ENCODE measurements at places on chromosomes 6 and 20. TPM values are rescaled to one million over a fixed set of nuclear protein-coding genes. Genes with fewer than 3 reads are reported as not detected.

The TFAP2C gene
- total RNA-seq = 3.1 TPM

The CRISP2 gene
- total RNA-seq = not detected

The TPBG gene
- total RNA-seq = 42.6 TPM

The HLA-DMA gene
- 104 TPM for total RNA-seq

The MRPS18A gene
- total RNA-seq = 88.8 TPM

The E2F3 gene
- 69.1 TPM for total RNA-seq

The MYCT1 gene
- total RNA-seq = not detected

The C20orf141 gene
- total RNA-seq = not detected

The PXMP4 gene
- 18.7 TPM for total RNA-seq

The VGLL2 gene
- total RNA-seq = not detected

The TRIM39 gene
- 22.0 TPM for total RNA-seq

The SLC17A5 gene
- total RNA-seq = 21.3 TPM

The LEMD2 gene
- 126 TPM for total RNA-seq

The TSBP1 gene
- not detected for total RNA-seq

The SIM1 gene
- not detected for total RNA-seq

The OPRM1 gene
- total RNA-seq = not detected

The GRIK2 gene
- 3.3 TPM for total RNA-seq

The DEFB124 gene
- not detected for total RNA-seq

The LY6G5C gene
- 5.4 TPM for total RNA-seq

The FRK gene
- 21.2 TPM for total RNA-seq

The TNXB gene
- total RNA-seq = 10.6 TPM

The IER3 gene
- 458 TPM for total RNA-seq

The HLA-DOB gene
- total RNA-seq = 0.97 TPM

GRCh38 chr6:45052325-45052724, 275.8 kb upstream of the RUNX2 start:
- no peak for DNase-seq

GRCh38 chr6:125753218-125753936, 3.9 kb downstream of the HEY2 start:
- no peak for DNase-seq

- peak; percentile 71 for DNase-seq
These were observed 116.3 kb upstream of the CHD6 start for GRCh38 chr20:41734506-41734945.

DNA sequence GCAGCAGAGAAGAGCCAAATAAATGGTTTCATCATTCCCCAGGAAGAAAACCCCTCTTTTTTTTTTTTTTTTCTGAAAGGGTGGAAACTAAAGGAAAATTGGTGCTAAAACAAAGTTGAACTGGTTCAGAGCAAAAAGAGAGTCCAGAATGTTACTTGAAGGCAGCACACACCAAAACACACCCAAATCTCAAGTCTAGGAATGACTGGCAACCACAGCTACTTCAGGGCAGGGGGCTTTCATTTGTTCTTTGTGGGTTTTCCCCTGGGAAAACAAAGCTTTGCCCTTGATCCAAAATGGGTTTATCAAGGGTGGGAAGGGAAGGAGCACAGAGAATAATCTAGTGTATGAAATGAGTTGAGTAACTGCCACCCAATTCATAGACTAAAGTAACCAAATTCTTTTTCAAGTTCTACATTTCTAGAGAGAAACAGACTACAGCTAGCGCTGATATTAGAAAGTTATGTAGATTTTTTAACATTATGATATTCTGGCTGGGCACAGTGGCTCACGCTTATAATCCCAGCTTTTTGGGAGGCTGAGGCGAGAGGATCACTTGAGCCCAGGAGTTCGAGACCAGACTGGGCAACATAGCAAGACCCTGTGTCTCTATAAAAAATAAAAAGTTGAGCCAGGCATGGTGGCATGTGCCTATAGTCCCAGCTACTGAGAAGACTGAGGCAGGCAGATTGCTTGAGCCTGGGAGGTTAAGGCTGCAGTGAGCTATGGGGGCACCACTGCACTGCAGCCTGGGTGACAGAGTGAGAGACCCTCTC, 119.8 kb downstream of the NFATC2 start:
- no peak for DNase-seq

- DNase-seq = no peak
These were observed 259.0 kb downstream of the HIVEP2 start for GRCh38 chr6:142685852-142686506.

DNA sequence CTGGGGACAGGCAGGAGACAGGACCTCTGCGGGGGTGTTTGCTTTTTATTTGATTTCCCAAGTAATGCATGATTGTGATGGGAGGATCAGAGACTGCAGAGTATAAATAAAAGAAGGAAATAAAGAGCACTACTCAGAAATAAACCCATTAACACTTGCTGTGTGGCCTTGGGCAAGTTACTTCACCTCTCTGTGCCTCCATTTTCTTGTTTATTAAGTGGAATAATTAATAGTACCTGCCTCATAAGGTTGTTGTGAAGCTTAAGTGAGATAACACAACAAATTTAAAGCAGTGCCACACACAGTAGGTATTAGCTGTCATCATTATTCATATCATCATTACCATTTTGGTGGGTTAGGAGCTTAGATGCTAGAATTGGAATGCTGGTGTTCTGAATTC, 8.1 kb downstream of the CEBPB start:
- DNase-seq = no peak

- DNase-seq = no peak
These were observed 13.3 kb upstream of the TCFL5 start for GRCh38 chr20:62874964-62875344.

- DNase-seq = no peak
These were observed 101.4 kb downstream of the PRDM1 start for GRCh38 chr6:106187424-106187982.

DNA sequence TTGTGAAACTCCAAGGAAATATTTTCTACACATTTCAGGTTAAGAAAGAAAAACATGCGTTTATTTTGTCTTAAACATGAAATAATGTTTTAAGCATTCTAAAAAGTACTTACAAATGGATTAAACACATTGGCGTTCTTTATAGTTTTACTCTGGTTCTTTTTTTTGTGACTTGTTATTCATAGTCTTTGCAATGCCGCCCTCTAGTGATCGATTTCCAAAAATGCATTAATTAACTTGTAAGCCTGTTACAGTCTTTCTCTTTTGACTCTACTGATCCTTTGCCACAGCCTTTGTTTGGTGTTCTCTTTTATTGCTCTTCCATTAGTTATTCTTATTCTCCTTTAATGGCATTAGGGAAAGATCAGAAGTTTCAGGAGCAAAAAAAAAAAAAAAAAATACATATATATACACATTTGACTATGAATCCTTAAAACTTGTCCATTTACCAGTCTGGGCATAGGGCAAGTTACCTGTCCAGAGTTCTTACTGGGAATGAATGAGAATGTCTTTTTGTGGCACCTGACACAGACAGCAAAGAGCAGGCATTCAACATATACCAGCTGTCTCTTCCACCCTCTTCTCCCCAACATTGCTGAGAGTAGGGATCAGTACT, 59.9 kb downstream of the MACROD2 start:
- peak; percentile 19 for DNase-seq

DNA sequence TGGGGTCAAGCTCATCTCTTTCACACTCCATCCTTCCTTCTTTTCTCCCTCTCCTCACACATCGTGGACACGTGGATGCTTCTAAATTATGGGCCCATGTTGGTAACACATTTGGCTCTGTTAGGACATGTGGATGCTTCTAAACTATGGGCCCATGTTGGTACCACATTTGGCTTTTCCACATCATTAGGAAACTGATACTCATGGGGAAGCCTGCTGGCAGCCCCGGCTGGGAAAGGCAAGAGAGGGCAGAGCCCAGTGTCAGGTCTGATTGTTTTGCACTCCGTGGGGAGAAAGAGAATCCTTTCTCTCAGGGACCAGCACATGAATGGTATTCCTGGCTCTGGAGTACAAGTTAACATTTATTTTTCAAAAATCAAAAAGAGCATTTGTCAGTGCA, 4.0 kb upstream of the CST1 start:
- DNase-seq = no peak

- DNase-seq = no peak
These were observed 23.1 kb downstream of the SERPINB1 start for GRCh38 chr6:2818593-2818992.

- peak; percentile 84 for DNase-seq
These were observed 145.1 kb downstream of the PREX1 start for GRCh38 chr20:48682529-48683363.

GRCh38 chr6:151440930-151441329, 11.0 kb downstream of the RMND1 start:
- DNase-seq = no peak

GRCh38 chr6:141451181-141451510, 681.6 kb upstream of the GJE1 start:
- no peak for DNase-seq

DNA sequence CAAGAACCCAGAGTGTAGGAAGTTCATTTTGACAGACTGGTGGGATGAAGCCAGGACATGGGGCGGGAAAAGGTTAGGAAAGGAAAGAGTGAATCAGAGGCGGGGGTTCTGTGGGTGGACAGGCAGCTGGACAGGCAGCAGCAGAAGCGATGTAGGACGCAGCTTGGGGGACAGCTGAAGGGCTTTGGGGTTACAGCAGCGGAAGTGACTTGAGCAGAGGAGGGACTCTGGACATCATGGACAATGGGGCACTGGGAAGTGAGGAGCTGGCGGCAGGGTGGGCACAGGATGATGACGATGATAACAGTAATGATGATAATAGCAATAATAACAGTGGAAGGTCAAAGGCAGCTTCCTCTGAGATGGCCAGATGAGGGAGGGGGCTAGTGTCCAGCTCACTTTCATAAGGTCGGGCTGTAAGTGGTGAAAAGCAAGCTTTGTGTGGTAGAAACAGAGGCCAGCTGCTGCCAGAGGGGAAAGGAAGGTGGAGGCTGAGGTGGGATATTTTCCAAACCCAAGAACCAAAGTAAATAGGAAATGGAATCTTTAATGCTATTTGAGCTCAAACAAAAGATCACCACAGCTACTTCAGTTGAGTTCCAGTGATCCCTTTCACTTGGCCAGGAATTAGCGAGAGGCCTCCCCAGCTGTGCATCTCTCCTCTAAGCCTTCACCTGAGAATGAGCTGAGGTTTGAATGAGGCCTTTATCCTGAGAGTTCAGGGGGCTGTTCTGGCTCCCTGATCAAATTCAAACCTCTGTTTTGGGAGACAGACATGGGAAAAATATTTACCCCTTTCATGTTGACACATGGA, 433.5 kb downstream of the DHX35 start:
- no peak for DNase-seq

GRCh38 chr6:135651964-135652755, 154.6 kb upstream of the AHI1 start:
- no peak for DNase-seq

- DNase-seq = peak; percentile 55
These were observed 304.9 kb upstream of the PRDM1 start for GRCh38 chr6:105781248-105781647.

DNA sequence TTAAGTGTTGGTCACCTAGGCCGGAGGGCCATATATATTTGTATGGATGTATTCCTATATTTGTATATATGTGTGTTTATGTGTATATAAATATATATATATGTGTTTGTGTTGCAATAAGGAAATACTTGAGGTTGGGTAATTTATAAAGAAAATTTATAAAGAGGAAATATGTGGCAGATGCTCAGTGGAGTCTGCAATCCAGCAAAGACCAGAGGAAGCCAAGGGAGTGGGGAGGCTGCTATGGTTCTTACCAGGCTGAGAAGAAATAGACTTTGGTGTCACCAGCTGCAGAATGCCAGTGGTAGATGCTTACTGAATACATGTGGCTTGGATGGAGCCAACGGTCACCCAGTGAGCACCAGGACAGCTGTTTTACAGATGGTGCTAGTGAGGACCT, 97.4 kb upstream of the ELOVL5 start:
- no peak for DNase-seq

GRCh38 chr20:12090920-12091319, 173.2 kb downstream of the BTBD3 start:
- DNase-seq = peak; percentile 4

GRCh38 chr6:30396833-30397479, 52.0 kb downstream of the RPP21 start:
- peak; percentile 93 for DNase-seq
